ENCODE measurements at places on chromosomes 12 and 14. TPM values are rescaled to one million over a fixed set of nuclear protein-coding genes. Genes with fewer than 3 reads are reported as not detected.

Gene FOXG1
- not detected for total RNA-seq

Gene LRRC43
- total RNA-seq = not detected

Gene CFAP251
- 9.4 TPM for total RNA-seq

Gene CCDC196
- not detected for total RNA-seq

- peak; percentile 40 for DNase-seq
Observed at GRCh38 chr12:105444653-105445102, 114.2 kb downstream of the C12orf75 start.

- no peak for DNase-seq
Observed at GRCh38 chr12:128554546-128555304, 269.0 kb downstream of the SLC15A4 start.

- DNase-seq = no peak
Observed at GRCh38 chr12:31740628-31741027, 11.8 kb upstream of the AMN1 start.

GRCh38 chr12:65123435-65124063 lies 2.4 kb upstream of the WIF1 start:
- peak; percentile 37 for DNase-seq
